ENCODE measurements at places on chromosomes 2 and 18.
A peak's percentile ranks its signal among the peaks of the same experiment; 100 is the strongest.

DNA sequence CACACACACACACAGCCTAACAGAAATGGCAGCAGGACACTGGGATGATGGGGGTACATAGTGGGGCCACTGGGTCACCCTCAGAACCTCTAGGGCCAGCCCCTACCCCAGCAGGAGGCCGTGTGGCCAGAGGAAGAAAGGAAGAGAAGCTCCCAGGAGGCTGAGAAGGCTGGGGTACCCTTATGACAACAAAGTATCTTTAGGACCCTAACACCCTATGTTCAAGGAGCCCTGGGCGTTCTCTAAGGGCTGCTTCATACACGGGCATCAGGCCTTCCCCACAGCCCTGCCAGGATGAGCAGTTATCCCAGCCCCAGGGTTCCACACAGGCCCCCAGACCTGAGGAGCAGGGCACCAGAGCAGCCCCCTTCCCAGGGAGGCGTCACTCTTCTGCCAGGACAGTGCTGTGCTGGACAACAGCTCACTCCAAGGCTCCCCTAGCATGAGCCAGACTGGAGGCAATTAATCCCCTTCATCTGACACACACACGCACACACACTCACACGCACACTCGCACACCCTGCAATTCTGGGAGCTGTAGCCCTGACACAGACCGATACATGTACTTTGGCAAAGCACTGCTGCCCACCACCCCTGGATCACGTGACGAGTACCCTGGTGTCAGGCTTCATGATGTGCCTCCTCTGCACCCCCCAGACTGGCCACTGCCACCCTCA, 163.6 kb downstream of the TNS1 start:
- no peak for DNase-seq

DNA sequence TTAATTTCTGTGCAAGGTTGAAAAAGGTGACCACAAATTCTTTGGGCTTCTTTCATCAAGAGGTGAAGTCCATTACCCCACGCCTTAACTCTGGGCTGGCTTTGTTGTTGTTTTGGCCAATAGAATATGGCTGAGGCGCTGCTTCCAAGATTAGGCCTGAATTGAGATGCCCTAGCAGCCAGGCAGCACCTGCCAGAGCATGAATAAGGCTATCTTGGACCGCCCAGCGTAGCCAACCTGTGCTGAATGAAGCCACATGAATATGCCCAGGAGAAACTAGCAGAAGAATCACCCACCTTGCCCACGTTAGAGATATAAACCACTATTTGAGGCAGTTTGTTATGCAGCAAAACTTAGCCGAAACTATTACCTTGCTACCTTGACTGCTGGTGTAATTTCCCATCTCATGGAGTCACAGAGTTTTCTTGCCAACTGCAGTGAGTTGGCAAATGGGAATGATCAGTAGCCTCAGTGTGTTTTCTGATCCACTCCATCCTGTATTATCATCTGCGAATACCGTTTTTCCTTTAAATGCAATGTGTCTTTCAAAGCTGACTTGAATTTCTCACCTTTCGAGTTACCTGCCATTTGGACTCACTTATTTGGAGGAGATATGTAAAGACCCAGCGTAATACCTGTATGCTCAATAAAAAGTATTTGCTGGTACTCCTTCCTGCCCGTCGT, 679 bp downstream of the TSGA10 start:
- DNase-seq, result no peak

- DNase-seq, result peak; percentile 27
Observed at GRCh38 chr2:218876562-218877219, 4.0 kb upstream of the WNT10A start.

- no peak for DNase-seq
Observed at GRCh38 chr2:878245-878930, 72.3 kb upstream of the SNTG2 start.

- no peak for DNase-seq
Observed at GRCh38 chr2:30800159-30800558, 7.1 kb downstream of the CAPN13 start.

- no peak for DNase-seq
Observed at GRCh38 chr18:60372132-60372531, 443 bp downstream of the MC4R start.

DNA sequence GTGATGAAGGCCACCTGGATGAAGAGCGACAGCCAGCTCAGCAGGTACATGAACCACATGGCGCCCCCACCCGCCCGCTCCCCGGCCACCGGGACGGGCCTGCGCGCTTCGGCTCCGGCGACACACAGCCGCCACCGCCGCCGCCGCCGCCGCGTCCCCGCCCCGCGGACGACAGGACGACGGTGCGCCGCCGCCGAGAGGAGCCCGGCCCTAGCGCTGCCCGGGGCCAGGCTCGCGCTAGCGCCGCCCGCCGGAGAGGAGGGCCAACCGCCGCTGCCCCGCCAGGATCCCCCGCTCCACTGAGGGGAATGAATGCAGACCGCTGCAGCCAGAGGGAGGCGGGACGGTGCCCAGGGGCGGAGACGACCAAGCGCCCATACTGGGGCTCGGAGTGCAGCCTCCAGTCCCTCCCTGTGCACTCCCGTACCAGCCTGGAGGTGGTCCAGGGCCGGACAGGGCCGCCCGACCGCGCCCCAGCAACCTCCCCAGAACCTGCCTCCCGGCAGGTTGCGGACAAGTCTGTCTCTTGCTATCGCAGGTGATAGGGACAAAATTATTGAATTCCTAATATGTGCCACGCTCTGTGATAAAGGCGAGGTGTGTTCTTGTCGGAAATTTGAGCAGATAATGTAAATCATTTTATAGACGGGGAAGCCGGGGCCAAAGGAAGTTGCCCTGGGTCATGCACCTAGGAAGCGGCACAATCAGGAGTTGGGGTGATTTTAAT, at the start of gene TEX261:
TEX261 (minus strand) TSS at position 175 of the 727 bp plus-strand sequence; CDS start at position 59, 116 bp downstream.
- peak; percentile 50 for DNase-seq

GRCh38 chr2:102661846-102662245, 42.5 kb downstream of the SLC9A2 start:
- DNase-seq, result no peak

- DNase-seq, result no peak
Observed at GRCh38 chr2:162073888-162074631, at the start of gene DPP4. DPP4 (minus strand) TSS chr2:162074215; CDS start chr2:162073981, 234 bp downstream.

GRCh38 chr2:185835974-185836373, 97.4 kb downstream of the FSIP2 start:
- no peak for DNase-seq

GRCh38 chr2:20371323-20372025, 20.8 kb upstream of the PUM2 start:
- no peak for DNase-seq

DNA sequence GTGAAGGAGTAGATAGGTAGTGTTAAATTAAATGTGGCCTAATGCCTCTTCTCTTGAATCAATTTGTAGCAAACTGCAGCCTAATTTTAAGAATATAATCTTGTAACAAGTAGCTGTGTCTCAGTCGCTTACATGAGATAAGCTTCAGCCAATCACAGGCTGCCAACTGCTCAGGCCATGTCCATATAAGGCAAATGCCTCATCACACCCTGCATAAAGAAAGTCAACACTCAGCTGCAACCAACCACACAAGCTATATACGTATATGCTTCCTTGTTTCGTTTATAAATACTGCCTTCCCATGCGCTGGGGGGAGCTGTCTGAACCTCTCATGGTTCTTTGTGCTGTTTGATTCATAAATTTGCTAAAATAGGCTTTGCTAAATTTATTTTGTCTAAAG, 476.3 kb downstream of the TRIB2 start:
- DNase-seq, result no peak

GRCh38 chr2:116211719-116212118, 1602.8 kb upstream of the DDX18 start:
- no peak for DNase-seq

DNA sequence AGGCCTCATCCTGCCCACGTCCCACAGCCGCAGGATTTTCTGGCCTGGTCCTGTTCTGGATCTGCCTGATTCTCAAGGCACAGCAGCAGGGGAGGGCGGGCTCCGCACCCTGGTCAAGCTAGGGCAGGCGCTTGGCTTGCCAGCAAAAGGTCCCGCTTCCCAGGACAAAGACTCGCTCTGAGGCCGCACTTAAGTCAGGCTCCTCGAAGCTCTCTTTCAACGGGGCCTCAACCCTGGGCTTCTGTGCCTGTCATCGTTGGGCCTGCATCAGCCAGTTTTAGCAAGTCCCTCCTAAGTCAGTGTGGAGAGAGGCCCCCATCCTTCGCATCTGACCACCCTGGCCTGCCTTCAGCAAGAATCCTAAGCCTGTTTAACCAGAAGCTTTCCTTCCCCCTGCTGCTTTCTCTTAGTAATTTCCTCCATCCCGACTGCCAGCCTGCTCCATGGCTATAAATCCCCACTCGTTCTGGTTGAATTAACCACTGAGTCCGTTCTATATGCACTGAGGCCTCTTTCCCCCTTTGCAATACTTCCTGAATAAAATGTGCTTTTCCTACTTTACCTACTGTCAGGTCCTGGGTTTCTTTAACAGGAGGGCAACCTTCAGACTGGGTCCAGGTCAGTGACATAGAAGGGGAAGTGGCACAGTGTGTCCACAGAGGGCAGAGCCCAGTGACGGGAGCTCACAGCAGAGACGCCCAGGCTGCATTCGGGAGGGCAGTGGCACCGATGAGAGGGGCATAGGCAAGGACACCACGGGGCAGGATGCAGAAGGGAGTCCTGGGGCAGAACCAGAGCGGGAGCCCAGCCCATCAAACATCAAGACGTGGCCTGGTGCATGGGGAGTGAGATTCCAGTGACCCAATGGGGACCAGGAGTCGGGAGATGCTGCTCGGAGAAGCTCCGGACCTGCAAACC, 62.7 kb downstream of the SP110 start:
- no peak for DNase-seq

DNA sequence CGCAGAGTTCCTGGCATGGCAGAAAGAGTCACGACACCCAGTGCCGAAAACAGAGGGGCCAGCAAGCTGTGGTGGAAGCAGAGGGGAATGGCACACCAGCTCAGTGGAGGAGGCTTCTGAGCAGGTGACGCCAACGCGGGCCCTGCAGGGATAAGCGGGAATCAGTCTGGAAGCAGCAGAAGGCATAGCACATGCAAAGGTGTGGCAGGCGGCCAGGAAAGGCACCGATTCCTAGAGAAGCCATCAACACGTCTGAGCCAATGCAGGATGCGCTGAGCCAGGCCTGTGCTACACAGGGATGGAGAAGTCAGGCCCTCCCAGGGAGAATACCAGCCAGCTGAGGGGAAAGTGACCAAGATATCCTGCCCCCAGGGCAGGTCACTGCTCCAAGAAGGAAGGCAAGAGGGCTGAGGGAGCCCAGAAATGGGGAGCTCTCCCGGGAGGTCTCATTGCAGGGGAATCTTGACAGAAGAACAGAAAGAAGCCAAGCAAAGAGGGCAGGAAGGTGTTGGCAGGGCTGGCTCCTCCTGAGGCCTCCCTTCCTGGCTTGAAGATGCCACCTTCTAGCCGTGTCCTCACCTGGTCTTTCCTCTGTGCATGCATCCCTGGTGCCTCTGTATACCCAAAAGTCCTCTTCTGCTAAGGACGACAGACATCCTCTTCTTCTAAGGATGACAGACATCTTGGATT, 16.3 kb downstream of the TEX51 start:
- no peak for DNase-seq

DNA sequence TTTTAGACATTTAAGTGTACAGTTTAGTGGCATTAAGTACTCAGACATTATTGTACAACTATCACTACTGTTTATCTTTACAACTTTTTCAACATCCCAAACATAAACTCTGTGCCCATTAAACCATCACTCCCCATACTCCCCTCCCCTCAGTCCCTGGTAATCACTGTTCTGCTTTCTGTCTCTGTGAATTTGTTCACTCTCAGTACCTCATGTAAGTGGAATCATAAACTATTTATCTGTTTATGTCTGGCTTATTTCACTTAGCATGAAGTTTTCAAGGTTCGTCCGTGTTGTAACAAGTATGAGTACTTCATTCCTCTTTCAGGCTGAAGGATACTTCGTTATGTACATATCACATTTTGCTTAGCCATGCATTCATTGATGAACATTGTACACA, 9.8 kb upstream of the RUFY4 start:
- no peak for DNase-seq

DNA sequence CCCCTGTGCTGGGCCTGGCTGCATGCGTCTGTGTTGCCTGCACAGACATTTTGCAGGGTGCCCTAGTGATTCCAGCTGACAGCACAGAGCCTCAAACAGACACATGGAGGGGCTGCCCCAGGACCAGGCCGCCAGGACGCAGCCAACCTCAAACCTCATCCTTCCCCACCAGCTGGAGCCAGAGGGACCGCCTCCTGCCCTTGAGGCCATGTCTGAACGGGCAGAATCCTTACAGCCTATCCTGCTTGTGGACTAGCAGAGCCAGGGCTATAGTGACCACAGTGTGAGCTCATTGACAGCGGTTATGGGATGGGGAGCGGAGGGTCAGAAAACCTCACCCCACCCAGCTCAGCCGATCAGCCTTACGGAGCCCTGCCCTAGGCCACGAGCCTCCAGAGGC, 22.4 kb downstream of the ODC1 start:
- no peak for DNase-seq

DNA sequence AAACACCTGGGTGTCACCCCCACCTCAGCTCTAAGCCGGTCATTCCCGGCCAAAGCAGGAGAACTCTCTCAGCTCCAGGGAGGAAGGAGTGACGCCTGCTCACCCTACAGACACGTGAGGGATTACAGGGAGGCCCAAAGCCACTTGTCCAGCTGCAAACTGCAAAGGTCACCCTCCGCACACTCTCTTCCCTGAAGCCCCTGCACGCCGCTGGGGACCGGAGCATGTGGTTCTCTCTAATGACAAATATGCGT, 108.0 kb upstream of the ID2 start:
- no peak for DNase-seq

DNA sequence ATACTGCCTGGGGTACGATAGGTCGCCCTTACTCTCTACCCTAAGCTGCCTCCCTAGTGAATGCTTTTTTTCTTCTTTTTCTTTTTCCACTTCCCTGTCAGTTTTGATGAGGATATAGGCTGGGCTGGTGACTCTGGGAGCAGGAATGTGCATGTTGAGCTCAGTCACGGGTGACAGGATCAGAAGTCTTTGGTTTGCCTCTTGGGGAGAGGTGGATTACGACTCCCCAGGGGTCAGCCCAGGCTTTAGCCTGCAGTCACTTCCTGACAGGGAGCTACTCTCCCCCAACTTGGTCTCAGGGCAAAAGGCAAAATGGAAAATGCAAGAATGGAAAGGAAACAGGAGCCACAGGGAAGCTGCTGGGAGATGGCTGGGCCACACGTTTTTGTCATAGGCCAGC, 57.3 kb downstream of the THNSL2 start:
- no peak for DNase-seq

DNA sequence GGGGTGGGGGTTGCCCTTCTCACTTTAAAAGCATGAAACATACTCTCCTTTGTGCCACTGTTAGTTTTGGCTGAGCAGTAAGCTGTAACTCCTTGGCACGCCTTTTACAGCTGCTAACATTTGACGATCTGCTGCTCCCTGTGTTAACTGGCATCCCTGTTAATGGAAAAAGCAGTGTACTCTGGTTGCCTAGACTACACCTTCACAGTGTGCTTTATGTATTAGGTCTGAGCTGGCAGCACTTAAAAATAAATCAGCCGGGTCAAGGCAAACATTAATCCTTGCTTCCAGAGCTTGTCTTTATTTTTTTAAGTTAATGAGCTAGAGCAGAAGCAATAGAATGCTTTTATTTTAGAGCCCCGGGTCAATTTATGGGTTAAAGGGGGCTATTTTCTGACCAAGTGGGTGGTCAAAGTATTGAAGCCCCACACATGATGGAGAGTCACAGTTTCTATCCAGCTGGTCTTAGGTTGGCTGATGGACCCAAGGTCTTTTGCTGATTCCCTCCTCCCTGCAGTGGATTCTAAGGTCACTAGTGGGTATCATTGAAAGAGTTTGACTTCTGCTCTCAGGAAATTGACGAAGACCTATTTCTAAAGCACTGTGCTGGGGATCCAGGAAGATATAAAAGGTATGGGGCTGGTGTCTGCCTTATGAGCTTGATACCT, 54.5 kb downstream of the CFAP221 start:
- DNase-seq, result no peak

- no peak for DNase-seq
Observed at GRCh38 chr2:12543978-12544558, 172.7 kb upstream of the TRIB2 start.
